Activated CD4-positive, alpha-beta T cell treated with anti-CD3 and anti-CD28 coated beads for 36 hours (primary cell): ENCODE measurements at places on chromosomes 1 and 21. TPM values are rescaled to one million over a fixed set of nuclear protein-coding genes. Genes with fewer than 3 reads are reported as not detected.

GRCh38 chr1:40848530-40849189, 13.5 kb downstream of the CITED4 start:
- H3K36me3 ChIP-seq = no peaks in the 10 kb centered on the region
- H3K27ac ChIP-seq = no peak overlapping the region
- H3K4me3 ChIP-seq = no peak overlapping the region
- peak; percentile 39 for DNase-seq

Gene MAP10
- total RNA-seq = 1.5 TPM

Gene OR2L3
- total RNA-seq = not detected

Gene NTRK1
- 4.4 TPM for total RNA-seq

Gene ADAMTS1
- not detected for total RNA-seq

Gene OR2W3
- total RNA-seq = not detected
